Mesenchymal stem cell (in vitro differentiated cells and primary cell): ENCODE measurements at places on chromosomes 3 and 15.

GRCh38 chr3:185728630-185729336, 96.1 kb downstream of the IGF2BP2 start:
- H3K4me3 ChIP-seq = peak overlapping the region; percentile 27
- no peaks in the 10 kb centered on the region for H3K27me3 ChIP-seq
- peak; percentile 65 for DNase-seq
- H3K4me1 ChIP-seq = peaks cover 16% of the 10 kb centered on the region
- H3K27ac ChIP-seq = peak overlapping the region; percentile 69

GRCh38 chr3:177203689-177204395, 6.6 kb upstream of the TBL1XR1 start:
- no peak for DNase-seq
- no peaks in the 10 kb centered on the region for H3K27me3 ChIP-seq

DNA sequence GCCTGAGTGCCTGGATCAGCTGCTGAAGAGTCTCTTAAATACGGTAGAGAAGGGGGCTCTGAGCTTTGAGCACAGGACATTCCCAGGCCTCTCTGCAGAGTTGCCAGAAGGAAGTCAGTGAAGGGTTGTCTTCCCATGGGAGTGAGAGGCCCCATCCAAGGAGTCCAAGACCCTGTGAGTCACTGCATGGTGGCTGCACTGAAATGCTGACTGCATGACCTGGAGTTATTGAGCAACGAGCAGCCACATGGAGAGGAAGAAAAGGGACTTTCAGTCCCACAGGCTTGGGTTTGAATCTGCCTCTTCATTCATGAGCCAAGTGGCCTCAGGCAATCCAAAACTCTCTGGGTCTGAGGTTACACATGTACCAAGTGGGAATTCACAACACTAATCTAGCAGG, 69.6 kb upstream of the RASGRF1 start:
- H3K4me1 ChIP-seq = peaks cover 7% of the 10 kb centered on the region
- peaks cover 33% of the 10 kb centered on the region for H3K27me3 ChIP-seq
- peak; percentile 86 for DNase-seq
- H3K27ac ChIP-seq = no peak overlapping the region

GRCh38 chr15:73985101-73985873, 6.8 kb downstream of the STOML1 start:
- no peak for DNase-seq
- no peaks in the 10 kb centered on the region for H3K27me3 ChIP-seq
- H3K27ac ChIP-seq = peak overlapping the region; percentile 99

DNA sequence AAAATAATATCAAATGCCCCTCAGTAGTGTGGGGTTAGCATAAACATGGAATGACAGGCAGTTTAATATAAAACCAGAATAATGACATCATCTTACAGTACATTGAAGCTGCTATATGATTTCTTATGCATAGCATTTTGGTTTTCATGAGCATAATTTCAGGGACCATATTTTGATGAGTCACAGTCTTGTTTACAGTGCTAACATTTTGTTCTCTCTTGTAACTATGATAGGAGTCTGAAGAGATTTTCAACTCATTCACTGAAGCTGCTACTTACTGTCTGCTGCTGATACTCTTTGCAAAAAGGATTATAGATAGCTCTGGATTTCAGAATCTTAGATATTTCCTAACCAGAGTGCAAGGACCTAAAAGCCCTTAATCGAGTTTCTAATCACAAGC, 92.6 kb upstream of the CCDC54 start:
- no peaks in the 10 kb centered on the region for H3K36me3 ChIP-seq
- H3K27me3 ChIP-seq = no peaks in the 10 kb centered on the region
- no peak overlapping the region for H3K27ac ChIP-seq

- H3K4me1 ChIP-seq = peaks cover 1% of the 10 kb centered on the region
- DNase-seq = peak; percentile 85
- H3K27me3 ChIP-seq = peaks cover 5% of the 10 kb centered on the region
- H3K27ac ChIP-seq = no peak overlapping the region
These were observed 17.3 kb downstream of the FAM174B start for GRCh38 chr15:92638291-92638708.

DNA sequence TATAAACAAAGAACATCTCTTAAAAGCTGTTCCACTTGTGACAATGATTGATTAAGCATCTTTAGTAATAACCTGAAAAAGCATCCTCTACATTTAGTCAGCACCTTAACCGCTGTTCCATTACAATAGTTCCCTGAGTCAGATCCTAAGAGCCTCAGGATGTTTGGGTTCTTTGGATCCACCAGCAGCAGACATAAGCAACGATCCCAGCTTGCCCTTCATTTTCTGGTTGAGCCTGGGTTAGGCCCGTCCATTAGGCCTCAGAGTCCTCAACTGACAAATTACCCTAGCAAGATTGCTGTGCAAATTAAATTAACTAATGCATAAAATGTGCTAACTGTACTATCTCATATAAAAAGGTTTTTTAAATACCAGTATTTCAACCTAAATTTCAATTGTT, 42.3 kb upstream of the ROBO1 start:
- H3K4me3 ChIP-seq = no peak overlapping the region
- H3K27ac ChIP-seq = no peak overlapping the region
- no peaks in the 10 kb centered on the region for H3K4me1 ChIP-seq
- DNase-seq = no peak

DNA sequence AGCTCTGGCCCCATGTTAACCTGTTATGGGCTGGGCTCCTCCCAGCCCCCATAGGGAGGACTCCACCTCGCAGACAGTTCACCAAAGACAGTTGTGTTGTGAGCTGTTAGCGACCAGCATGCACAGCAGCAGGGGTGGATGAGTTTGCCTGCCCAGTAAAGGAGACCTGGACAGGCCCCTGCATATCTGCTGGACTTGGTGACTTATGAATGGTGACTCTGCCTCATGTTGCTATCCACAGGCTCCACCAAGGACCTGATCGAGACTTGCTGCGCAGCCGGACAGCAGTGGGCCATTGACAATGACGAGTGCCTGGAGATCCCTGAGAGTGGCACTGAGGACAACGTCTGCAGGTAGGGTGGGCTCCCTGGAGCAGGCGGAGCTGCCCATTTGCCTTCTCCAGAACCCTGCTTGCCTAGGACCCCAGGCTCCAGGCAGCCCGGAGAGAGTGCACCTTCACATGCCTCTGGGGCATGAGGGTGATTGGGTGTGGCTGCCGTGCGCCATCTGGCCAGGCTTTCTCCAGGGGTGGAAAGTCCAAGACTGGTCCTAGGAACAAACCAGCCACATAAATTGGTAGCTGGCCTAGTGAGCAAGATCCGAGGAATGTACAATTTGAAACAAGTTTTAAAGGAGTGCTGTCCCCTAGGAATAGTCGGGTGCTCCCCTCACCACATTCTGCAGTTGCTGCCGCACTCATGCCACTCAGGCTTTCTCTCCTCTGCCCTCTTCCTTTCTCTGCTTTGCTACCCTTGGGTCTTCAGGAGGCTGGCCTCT, 59.1 kb downstream of the FBLN2 start:
- H3K4me3 ChIP-seq = no peak overlapping the region
- H3K36me3 ChIP-seq = no peaks in the 10 kb centered on the region
- no peaks in the 10 kb centered on the region for H3K27me3 ChIP-seq
- peaks cover 4% of the 10 kb centered on the region for H3K4me1 ChIP-seq

- no peaks in the 10 kb centered on the region for H3K4me1 ChIP-seq
- DNase-seq = no peak
- H3K36me3 ChIP-seq = no peaks in the 10 kb centered on the region
- H3K27me3 ChIP-seq = no peaks in the 10 kb centered on the region
- no peak overlapping the region for H3K27ac ChIP-seq
- H3K4me3 ChIP-seq = no peak overlapping the region
These were observed 189.6 kb upstream of the MCTP2 start for GRCh38 chr15:94041746-94042145.

GRCh38 chr15:55353025-55353424, 34.0 kb downstream of the PIGB start:
- H3K36me3 ChIP-seq = peaks cover 6% of the 10 kb centered on the region
- no peaks in the 10 kb centered on the region for H3K27me3 ChIP-seq
- H3K4me1 ChIP-seq = no peaks in the 10 kb centered on the region
- H3K4me3 ChIP-seq = no peak overlapping the region

GRCh38 chr3:184503647-184504046, 57.9 kb upstream of the EPHB3 start:
- no peak for DNase-seq
- no peaks in the 10 kb centered on the region for H3K36me3 ChIP-seq
- peaks cover 36% of the 10 kb centered on the region for H3K27me3 ChIP-seq
- H3K4me1 ChIP-seq = no peaks in the 10 kb centered on the region
- H3K27ac ChIP-seq = no peak overlapping the region

- no peaks in the 10 kb centered on the region for H3K36me3 ChIP-seq
- no peaks in the 10 kb centered on the region for H3K27me3 ChIP-seq
- no peak for DNase-seq
- H3K4me1 ChIP-seq = peaks cover 6% of the 10 kb centered on the region
These were observed 181.8 kb downstream of the TBC1D2B start for GRCh38 chr15:77895742-77896141.

DNA sequence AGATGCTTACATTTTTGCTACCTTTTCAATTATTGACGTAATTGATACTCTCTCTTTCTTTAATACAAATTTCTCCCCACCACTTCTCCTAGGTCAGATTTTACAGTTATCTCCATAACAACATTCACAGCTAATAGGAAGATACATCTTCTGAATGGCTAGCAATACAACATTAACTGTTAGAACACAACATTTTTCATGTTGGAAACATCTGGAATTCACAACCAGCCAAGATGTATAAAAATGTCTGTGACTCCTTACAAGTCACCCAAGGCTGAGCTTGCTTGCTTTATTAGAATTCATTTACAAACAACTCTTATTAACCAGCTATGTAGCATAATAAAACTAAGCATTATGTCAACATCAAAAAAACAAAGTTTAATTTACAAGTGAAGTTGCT, 81.0 kb upstream of the ROBO2 start:
- H3K27me3 ChIP-seq = no peaks in the 10 kb centered on the region
- no peaks in the 10 kb centered on the region for H3K36me3 ChIP-seq

DNA sequence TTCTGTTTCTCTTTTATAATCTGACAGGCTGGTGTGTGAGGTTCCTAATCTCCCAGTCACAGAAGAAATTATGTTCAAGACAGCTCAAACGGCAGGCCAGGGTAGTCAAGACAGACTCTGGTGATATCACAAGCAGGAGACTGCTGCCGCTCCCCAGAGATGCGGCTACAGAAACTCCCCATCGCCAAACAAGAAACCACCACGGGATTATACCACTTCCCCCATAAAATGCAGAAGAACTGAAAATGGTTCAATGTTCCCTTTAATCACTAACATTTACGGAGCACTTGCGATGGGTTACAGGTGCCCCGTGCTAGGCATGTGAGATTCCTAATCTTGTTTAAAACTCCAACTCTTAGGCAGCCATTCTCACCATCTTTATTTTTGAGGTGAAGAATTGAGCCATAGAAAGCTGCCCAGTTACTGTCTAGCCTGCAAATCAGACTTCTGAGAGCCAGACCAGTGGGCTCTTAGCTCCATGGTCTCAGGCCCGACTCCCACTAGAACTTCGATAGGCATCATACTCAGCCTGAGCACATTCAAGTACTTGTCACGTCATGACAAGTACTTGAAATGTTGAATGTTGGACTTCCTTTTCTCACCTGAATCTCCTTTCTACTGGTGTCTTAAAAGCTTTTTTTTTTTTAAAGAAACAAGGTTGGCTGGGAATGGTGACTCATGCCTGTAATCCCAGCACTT, 58.4 kb downstream of the TBC1D2B start:
- no peak overlapping the region for H3K27ac ChIP-seq
- no peak for DNase-seq
- peaks cover 2% of the 10 kb centered on the region for H3K4me1 ChIP-seq
- no peak overlapping the region for H3K4me3 ChIP-seq

DNA sequence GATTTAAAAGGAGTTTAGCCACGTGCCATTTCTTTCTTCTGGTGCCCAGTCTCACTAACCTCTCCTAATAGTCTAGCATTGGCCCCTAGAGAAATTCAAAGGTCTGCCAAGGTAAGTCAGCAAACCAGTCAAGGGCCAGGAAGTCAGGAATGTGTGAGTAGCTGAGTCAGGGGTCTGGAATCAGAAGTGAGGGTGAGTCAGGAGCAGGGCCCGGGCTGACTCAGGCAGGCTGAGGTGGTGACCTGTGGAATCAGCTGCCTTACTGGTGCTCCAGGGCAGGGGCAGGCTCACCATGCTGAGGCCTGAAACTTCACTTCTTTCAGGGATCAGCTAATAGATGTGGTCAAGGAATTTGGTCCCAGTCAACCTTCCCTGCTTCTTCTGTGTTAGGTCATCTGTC, 105.8 kb upstream of the MYZAP start:
- no peaks in the 10 kb centered on the region for H3K27me3 ChIP-seq
- no peaks in the 10 kb centered on the region for H3K36me3 ChIP-seq
- peak; percentile 77 for DNase-seq
- H3K4me1 ChIP-seq = peaks cover 2% of the 10 kb centered on the region
- H3K27ac ChIP-seq = peak overlapping the region; percentile 89

DNA sequence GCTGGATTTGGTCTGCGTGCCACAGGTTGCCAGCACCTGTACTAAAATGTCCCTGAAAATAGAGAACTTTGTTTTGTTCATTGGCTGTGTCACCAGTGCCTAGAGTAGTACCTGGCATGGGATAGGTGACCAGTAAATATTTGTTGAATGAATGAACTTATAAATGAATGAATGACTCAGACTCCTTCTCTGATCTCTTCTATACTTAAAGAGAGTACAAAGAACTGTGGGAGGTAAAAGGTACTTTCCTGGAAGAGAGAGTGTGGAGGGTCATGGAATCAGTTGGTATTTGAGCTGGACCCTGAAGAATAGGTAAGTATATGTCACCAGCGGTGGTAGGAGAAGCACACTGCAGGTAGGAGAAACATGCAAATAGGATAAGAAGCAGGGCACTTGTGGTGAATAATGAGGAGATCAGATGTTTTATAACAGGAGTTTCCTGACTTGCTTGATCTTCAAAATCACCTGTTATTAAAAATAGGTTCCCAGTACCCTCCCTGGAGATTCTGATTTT, 149.4 kb downstream of the LPP start:
- no peak for DNase-seq
- H3K27ac ChIP-seq = no peak overlapping the region
- no peaks in the 10 kb centered on the region for H3K27me3 ChIP-seq
- H3K4me3 ChIP-seq = no peak overlapping the region

DNA sequence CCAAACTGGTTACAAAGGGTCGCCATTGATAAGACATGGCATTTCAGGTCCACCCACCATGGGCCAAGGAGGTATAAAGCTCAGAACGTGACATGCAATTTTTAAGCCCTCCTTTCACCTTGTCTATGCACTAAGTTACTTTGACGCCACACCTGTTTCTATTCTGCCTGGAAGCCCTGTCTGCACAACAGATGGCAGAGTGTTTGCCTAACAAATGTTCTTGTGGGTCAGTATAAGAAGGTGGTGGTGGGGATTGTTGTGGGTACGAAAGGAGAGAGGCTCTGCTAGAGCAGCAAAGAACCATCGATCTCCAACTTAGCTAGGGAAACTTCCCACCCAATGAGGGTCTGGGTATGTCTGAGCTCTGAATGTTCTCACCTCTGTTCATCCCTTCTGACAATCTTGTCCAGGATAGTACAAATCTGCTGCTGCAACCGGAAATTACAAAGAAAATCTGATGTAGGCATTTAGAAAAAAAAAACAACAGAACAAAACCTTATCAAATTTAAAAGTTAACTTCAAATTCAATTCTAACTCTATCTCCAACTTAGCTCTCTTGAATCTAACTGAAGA, 945.0 kb upstream of the CFAP20DC start:
- H3K4me3 ChIP-seq = no peak overlapping the region
- H3K27ac ChIP-seq = no peak overlapping the region
- no peak for DNase-seq
- no peaks in the 10 kb centered on the region for H3K36me3 ChIP-seq
- no peaks in the 10 kb centered on the region for H3K4me1 ChIP-seq
